ENCODE measurements at places on chromosomes 7 and 10.

GRCh38 chr7:15352421-15353206 is 209.2 kb downstream of the AGMO start:
- no peak for DNase-seq

- DNase-seq = no peak
Observed at GRCh38 chr7:91565499-91566401, 301.5 kb downstream of the FZD1 start.

DNA sequence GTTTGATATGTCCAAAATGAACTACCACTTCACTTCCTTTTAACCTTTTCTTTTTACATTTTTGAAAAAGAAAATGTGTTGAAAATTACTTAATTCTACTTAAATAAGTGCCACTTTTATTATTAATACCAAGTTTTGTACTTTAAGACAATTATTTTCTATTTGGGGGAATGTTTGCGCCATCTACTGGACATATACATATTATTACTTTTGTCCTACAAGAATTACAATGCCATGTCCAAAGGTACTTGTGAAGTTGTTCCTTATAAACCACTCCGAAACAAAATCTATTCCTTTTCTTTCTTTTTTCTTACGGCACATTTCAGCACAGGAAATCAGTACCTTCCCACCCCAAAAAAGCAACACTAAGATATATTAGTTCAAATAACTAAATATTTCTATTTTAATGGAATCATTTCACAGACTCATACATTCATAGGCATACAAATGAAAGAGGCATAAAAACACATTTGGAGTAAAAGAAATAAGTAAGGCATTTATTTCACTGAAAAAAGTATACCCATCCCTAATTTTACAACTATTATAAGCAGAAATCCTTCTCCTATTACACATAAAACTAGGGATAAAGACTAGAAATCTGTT is 169.9 kb downstream of the RNF133 start:
- no peak for DNase-seq

GRCh38 chr7:150735596-150736358 is 1.4 kb upstream of the GIMAP5 start:
- DNase-seq = no peak

- no peak for DNase-seq
Observed at GRCh38 chr7:48031111-48031510, 2.2 kb upstream of the SUN3 start.

- DNase-seq = no peak
Observed at GRCh38 chr7:69254643-69255042, 343.6 kb upstream of the AUTS2 start.

GRCh38 chr7:121562259-121562658 is 166.2 kb upstream of the FAM3C start:
- DNase-seq = no peak

DNA sequence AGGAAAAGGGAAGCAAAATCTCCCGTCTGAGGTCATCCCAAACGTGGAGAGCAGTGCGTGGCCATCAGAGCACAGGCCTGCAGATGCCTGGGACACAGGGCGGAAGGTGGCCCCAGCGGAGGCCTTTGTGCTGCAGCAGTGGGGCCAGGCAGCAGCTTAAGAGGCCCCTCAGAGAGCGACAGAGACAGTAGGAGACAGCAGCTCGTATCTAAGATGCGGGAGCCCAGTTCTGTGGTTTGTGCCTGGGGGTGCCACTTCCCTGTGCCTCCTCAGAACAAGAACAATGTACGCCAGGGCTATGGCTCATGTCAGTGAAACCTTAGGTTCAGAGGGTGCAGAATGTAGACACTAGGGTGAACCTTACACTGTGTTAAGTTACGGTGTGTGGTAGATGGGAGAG is 316.6 kb upstream of the AKR1E2 start:
- DNase-seq = no peak

DNA sequence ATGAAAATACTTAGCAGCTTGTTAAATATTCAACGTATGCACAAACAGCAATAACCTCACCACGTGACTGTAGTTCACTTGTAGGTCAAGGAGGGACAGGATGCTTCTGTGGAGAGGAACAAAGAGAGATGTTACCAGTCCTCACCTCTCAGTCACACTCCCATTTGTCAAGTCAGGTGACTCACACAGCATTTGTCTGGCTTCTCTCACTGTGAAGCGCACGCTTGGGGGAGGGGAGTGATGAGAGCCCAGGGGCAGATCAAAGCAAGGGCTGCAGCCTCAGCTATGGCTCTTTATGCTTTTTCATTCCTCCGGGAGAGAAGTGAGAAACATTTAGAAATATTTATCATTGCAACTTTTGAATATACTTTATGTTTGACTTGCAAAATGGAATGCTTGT is 2.9 kb upstream of the RBM20 start:
- DNase-seq = peak; percentile 24

- no peak for DNase-seq
Observed at GRCh38 chr7:135273581-135273980, 39.9 kb downstream of the STRA8 start.

DNA sequence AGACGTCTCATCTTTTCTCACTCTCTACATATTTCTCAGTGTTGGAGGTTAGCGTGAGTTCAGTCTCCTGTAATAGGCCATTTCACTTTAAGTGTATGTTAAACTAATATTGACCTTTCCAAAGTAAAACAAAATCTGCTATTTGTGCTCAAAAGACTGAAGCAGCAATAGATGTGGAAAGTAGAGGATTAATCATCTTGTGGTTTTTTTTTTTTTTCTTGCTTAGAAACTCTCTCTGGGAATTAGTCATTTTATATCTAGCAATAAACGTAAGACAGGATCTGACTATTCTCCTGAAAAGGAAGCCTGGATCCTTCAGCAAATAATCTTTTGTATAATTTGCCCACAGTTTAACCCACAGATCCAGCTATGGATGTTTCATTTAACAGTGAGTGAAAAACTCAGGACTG is 81.7 kb downstream of the NRP1 start:
- no peak for DNase-seq

- DNase-seq = no peak
Observed at GRCh38 chr10:69577268-69578232, 4.3 kb upstream of the NEUROG3 start.

GRCh38 chr10:63752318-63752717 is 231.1 kb downstream of the REEP3 start:
- DNase-seq = no peak

- DNase-seq = no peak
Observed at GRCh38 chr10:31025142-31025541, 6.5 kb downstream of the ZNF438 start.

DNA sequence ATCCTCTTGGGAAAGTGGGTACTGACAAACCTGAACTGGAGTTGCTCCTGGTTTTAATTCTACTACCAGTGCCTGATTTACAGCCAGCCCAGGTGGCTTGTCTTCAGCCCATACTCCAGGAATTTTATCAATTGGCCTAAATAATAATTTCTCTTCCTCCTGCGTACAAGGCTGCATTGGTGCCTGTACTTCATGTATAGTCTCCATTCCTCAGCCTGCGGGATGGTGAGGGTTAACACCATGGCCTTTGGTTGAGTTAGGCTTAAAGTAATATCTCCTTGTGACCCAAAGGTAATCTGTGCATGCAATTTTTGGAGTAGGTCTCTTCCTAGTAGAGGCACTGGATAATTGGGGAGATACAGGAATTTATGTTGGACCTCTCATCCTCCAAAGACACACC is 5.5 kb upstream of the ZNF117 start:
- DNase-seq = no peak

- DNase-seq = no peak
Observed at GRCh38 chr7:112453505-112454171, 3.4 kb downstream of the IFRD1 start.

- DNase-seq = no peak
Observed at GRCh38 chr10:118392761-118393160, 50.6 kb upstream of the FAM204A start.

DNA sequence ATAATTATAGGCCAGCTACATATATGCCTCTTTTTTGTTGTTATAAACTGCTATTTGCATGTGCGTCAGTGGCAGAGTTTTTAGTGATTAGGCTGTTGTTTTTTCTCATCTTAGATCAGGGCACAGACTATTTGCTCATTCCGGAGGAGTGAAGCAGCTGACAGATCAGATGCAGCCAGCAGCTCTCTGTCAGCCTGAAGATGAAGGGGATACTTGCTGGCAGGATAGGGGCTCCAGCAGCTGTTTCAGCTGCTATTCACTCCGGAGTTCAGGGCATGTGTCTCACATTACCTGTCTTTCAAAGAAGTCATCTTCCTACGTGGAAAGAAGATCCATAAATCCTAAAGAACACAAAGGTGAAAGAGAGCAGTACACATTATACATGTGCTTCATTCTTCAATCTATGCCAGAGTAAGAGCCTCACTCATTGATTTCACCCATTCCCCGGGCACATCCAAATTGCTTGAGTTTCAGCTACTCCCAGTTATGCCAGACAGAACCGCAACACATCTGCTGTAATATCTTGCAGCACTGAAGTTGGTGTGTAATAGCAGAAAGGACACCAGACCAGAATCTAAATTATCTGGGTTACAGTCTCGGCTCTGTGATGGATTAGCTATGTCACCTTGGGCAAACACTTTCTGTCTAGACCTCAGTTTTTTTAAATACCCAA is 182.8 kb upstream of the CHRM2 start:
- no peak for DNase-seq

- no peak for DNase-seq
Observed at GRCh38 chr7:126569402-126569801, 683.3 kb downstream of the GRM8 start.

- peak; percentile 56 for DNase-seq
Observed at GRCh38 chr7:143372070-143372469, 9.1 kb upstream of the ZYX start.

- no peak for DNase-seq
Observed at GRCh38 chr10:13960603-13961002, 370.1 kb downstream of the FRMD4A start.

DNA sequence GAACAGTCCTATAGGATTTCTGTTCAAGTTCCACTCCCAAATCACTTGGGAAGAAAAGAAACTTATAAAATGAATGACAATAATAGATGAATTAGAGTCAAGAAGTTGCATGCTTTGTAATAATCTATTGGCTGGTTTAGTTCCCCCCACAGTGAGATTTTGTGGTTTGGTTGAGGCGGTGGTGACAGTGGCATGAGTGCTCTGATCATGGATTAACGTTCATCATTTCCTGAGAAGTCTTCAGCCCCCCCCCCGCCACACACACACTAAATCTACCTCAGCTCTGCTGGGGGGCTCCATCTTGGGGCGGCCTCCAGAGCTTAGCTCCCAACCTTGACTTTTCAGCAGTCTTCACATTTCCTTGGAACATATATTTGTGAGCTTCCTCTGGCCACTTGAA is 121.7 kb downstream of the ABCA13 start:
- no peak for DNase-seq

DNA sequence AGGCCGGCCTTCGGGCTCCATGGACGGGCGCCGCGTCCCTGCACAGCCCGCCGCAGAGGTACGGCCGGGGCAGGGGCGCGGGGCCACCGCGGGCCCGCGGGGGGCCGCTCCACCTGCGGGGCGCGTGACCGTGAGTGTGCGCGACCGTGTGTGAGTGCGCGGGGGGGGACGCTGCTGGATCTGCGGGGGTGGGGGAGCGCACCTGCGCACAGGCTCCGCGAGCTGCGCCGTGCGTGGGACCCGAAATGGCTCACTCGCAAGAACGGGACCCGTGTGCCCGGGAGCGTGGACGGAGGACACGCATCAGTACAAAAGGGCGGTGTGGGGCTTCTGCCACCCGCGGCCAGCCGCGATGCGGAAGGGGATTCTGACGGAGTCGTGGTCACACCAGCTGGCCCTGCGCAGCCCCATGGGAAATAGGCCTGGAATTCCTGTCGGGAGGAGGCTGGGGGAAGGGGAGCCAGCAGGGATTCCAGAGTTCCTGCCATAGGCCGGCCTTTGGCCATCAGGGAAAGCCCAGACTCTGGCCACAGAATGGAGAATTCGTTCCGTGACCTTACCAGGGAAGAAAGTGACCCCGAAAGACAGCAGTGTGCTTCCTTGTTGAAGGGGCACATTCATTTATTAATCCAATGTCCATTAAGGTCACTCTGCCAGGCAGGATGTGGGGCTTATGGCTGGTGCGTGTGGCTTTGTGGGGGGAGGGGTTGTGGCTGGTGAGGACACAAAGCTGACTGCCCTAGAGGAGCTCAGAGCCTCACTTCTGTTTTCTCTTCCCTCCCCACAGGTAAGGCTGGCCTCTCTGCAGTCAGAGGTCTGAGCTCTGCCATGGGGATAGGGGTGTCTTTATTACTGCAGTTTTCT is 494 bp downstream of the REPIN1 start:
- DNase-seq = peak; percentile 32

DNA sequence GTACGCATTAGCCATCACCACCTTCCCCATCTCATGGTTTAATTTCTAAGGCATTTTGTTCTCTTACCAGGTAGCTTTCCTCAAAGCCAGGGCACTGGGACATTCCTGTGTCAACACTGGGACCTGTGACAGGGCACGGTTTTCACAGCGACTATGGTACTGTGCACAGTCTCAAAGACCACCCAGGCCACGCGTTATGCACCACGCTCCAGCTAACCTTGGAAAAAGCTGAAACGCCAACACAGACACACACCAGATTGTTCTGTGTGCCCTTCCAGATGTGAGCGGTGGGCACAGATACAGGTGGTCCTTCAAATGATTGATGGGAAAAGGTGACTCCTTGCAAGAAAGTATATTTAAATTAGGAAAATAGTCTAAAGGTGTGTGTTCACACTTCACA is 337.3 kb downstream of the WDR37 start:
- no peak for DNase-seq

DNA sequence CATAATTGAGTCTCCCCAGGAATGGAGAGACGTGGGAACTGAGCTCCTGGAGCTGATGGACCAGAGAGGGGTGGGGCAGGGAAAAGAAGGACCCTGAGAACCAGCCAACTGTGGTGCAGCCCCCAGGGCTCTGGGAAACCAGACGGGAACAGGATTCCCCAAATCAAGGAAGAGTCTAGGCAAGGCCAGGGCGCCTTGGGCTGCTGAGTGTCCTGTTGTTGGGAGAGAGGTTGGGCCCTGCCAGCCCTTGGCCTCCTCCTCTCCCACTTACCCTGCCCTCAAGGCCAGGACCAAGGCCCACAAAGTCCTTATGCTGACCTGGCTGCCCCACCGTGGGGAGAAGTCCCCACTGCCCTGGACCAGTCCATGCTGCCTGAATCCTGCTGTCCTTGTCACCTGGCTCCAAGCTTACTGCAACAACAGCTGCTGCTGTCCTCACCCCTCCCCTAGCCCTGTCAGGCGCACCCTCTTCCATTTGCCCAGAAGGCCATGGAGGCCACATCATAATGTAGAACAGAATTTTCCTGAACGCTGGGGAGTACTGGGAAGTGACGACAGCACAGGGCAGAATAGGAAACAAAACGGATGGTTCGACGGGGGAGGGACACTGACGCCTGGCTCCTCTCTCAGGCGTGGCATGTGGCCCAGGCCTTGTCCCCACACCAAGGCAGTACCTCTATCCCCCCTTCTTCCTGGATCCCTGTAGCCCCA is 132.9 kb upstream of the ZMIZ1 start:
- DNase-seq = no peak

DNA sequence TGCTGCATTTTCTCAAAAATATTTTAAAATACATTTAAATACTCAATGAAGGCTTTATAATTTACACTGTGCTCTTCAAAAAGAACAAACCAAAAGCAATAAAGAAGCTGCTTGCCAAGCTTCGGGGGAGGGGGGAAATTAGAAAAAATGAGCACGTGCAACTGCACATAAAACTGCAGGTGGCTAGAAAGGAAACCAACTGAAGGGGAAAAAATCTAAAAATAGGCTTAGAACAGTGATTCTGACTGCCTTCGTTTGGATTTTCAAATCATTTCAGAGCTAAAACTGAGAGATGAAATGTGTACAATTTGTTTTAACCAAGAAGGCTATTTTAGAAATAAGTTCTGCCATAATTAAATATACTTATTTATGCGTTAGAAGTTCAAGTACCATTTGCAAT is 61.4 kb downstream of the ABI1 start:
- no peak for DNase-seq

GRCh38 chr7:120259386-120259785 is 13.6 kb upstream of the KCND2 start:
- no peak for DNase-seq
